ENCODE measurements at places on chromosomes 11 and 22. TPM values are rescaled to one million over a fixed set of nuclear protein-coding genes. Genes with fewer than 3 reads are reported as not detected.

DNA sequence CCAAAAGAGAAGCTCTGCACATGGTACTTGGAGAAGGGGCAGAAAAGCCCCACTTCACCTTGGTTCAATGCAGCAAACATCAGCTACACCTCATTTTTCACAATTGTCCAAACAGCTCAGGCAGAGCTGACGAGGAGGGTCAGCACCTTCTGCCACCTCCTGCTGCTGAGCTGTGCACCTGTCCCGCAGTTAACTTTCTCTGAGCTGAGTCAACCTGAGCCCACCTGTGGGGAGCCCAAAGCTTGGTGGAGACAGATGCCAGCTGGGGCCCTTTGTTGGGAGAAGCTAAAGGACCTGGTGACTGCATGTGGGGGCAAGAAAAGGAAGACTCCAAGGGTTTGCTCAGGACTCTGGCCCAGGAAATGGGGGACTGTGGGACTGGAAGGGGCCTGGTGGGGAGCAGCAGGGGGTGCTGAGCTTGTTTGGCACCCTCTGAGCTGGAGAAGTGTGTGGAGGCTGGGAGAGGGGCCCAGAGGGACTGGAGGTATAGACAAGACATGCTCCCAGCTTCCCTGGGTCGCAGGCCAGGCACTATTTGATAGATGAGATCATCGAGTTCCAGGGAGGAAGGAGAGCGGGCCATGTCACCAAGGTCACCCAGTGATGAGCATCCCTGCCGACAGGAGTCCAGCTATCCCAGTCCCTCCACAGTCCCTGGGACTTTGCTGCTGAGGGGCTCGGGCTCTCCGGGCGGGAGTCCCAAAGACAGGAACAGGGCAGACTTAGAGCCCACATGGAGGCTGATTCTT, 53.5 kb downstream of the KCNJ4 start:
- no peak for DNase-seq

GRCh38 chr11:117989351-117990102, 3.3 kb downstream of the IL10RA start:
- no peak for DNase-seq

- peak; percentile 89 for DNase-seq
Observed at GRCh38 chr11:107018902-107019493, 722 bp upstream of the GUCY1A2 start.

DNA sequence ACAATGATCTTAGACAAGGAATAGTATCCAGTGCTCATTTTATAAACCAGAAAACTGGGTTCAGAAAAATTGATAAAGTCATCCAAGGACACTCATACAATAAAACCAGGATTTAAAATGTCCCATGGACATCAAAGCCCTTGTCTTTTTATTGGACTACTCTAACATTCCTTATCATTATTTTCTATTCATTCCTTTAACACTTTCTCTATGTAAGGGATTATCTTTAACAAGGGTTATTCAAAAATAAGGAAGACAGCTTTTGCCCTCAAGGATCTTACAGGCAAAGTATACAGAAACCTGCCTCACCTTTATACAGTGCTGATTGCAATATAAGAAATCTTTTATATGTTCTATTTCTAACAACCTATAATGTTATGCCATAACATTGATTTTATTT, 790.8 kb downstream of the DLG2 start:
- no peak for DNase-seq

GRCh38 chr11:113311536-113311935, 2.8 kb upstream of the TTC12 start:
- no peak for DNase-seq

DNA sequence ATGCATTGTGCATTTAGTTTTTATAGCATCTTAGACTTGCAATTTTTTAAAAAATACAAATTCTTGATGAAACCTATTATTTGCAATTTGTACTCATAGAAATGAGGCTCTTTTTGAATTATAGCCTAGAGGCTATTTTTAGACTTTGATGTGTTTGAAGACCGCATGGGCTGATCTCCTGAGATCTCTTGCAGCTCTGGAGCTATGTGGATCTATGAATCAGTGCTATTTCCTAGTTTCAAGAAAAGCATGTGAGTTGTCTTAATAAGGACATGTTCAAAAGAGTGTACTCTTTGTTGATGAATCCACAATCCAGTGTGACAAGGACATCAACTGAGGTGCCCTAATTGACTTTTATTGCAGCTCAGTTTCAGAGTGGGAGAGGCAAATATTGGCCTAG, 620.5 kb downstream of the ETS1 start:
- DNase-seq = no peak

GRCh38 chr11:61701242-61701886, 21.2 kb downstream of the DAGLA start:
- no peak for DNase-seq

GRCh38 chr11:60937144-60937527, 12.9 kb downstream of the TMEM132A start:
- DNase-seq = no peak

GRCh38 chr11:102010776-102011494, 36.3 kb upstream of the CFAP300 start:
- DNase-seq = peak; percentile 93

DNA sequence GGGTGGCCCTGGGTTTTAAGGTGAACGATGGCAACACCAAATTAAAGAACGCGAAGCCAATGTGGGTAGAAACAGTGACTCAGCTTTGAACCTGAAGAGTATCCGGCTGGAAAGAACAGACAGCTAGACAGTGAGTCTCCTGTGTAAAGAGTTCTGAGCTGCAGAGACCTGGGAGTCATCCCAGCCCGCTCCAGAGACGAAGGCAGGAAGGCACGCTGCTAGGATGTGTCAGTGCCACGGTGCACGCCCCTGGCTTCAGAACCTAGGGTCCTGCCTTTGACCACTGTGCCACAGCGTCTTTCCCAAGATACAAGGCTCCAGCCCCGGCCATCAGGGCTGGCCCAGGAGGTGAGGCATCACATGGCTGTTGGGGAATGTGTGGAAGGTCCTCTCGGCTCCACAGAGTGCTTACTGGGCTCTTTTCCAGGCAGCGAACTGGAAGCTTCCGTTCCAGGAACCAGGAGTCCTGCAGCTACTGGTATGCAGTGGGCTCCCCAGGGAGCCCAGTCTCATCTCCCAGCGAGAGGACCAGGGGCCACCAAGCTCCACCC, 29.9 kb downstream of the LRFN4 start:
- no peak for DNase-seq

- DNase-seq = no peak
Observed at GRCh38 chr11:29317694-29318093, 699.1 kb downstream of the KCNA4 start.

GRCh38 chr11:7196396-7197146, 55.1 kb upstream of the SYT9 start:
- no peak for DNase-seq

- peak; percentile 48 for DNase-seq
Observed at GRCh38 chr22:35446365-35446764, 46.4 kb downstream of the MCM5 start.

- DNase-seq = no peak
Observed at GRCh38 chr11:87361891-87362290, 324.2 kb downstream of the TMEM135 start.

DNA sequence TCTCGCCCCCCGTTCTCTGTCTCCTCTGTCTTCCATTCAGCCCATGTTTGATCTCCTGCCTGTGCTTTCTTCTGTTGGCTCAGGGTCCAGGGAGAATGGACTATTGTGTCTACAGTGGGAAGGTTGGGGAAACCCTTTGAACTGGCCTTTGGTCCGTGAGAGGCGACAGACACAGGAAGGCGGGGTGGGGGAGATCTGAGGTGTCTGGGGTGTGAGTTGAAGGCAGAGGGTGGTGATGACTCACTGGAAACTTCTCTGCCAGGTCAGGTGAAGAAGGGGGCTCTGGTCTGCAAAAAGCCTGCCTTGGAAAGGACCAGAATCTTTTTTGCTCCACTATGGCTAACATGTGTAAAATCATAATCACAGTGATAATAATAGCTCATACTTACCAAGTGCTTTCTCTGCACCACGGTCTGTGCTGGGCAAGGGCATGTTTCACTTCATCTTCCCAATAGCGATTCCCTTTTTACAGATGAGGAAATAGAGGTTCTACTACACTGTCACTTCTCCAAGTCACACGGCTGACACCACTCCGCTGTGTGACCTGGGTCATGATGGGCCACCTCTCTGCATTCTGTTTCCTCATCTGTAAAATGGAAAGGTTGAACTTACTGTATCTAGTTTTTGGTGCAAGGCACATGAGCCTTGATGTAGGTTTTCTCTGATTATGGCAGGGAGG, 99.8 kb upstream of the ALX4 start:
- DNase-seq = no peak

- no peak for DNase-seq
Observed at GRCh38 chr11:62708793-62709192, 1.3 kb downstream of the GNG3 start.

DNA sequence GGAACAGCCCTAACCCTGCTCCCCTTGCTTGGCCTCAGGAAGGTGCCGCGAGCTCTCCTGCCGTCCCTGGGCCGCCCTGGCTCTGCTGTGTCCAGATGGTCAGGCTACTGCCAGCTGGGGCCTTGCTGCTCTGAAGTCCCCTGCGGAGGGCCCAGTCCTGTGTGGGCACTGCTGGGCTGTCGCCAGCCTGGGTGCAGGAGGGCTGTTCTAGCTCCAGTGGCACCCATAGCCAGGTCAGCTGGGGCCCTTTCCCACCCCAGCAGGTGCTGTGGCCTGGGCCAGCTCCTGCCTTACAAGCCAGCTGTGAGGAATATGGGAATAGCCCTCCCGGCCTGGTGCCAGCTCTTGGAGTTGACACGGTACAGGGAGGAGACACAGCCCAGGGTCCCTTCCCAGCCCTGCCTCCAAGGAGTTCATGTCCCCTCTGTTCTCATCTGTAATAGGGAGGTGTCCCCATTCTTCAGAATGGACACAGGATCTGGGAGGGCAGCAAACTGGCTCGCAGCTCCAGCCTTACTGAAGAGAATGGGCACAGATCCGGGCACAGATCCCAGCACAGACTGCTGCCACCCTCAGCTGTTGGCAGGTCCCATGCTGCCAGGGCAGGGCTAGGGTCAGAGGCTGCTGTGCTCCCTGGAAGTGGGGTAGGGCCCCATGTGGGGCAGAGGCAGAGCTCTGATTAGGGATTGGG, 3.9 kb downstream of the DERL3 start:
- no peak for DNase-seq

DNA sequence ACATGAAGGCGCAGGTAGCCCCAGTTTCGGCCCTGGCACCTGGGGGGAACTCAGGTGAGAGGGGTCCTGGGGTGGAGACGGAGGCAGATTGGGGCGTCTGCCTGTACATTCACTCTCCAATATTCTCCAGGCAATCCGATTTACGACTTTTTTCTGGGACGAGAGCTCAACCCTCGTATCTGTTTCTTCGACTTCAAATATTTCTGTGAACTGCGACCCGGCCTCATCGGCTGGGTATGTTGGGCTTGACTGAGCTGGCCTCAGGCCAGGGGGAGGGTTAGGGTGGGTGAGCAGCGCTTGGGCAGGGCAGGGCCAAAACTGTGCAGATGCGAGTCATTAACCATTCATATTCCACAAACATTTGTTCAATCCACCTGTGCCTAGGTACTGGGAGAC, 1.7 kb downstream of the TM7SF2 start:
- peak; percentile 57 for DNase-seq

DNA sequence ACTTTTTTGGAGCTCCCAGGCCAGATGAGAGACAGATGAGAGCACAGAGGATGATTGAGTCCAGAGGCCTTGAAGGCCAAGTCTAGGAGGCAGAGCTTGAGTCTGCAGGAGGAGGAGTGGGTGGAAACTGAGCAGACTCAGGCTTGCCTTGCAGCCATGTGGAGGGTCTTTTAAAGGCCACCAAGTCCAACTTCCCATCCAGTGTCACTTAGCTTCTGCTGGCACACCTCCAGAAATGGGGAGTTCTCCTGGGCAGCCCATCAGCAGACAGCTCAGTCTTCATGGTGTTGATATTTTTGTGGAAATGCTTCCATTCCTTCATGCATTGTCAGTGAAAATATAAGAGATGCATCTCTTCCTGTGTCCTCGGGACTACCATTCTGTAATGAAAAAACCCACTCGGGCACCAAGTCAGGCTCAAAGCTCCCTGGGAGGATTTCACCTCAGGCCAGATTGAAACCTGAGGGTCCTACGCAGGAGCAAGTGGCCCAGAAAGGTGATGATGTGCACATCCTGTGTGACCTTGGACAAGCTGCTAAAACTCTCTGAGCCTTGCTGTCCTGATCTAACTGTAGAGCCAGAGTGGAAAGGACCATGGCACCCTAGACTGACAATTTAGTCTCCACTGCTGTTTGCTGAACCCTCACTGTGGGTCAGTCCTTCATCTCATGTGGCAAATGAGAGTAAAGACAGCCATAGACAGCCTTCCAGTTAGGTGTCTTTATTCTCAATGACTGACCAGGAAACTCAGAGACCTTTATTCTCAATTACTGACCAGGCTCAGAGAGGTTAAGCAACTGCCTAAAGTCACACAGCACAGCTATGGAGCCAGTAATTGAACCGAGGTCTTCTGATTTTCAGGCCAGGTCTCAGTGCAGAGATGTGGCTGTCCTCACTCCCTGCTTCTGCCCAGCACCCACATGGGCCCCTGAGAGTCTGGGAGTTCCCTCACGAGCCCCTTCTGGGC, 2.9 kb upstream of the LRRC32 start:
- no peak for DNase-seq

DNA sequence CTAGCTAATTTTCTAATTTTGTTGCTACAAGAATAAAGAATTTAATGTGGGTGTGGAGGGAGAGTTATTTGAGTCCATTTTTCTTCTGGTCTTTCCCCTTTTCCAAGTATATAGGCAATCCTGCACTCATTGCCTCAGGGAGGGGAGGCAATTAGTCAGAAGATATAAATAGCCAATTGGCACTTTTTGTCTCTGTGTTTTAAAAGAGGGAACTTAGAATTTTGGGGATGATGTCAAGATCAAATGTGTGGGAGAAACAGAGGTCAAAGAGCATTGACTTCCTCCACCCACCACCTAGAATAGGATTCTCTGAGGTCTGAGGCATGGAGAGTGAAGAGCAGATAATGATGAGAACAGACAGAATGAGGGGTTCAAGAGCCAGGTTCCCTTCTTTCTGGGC, 120.3 kb upstream of the ZC3H12C start:
- no peak for DNase-seq

- DNase-seq = peak; percentile 38
Observed at GRCh38 chr11:86671531-86672006, 847 bp downstream of the ME3 start.

DNA sequence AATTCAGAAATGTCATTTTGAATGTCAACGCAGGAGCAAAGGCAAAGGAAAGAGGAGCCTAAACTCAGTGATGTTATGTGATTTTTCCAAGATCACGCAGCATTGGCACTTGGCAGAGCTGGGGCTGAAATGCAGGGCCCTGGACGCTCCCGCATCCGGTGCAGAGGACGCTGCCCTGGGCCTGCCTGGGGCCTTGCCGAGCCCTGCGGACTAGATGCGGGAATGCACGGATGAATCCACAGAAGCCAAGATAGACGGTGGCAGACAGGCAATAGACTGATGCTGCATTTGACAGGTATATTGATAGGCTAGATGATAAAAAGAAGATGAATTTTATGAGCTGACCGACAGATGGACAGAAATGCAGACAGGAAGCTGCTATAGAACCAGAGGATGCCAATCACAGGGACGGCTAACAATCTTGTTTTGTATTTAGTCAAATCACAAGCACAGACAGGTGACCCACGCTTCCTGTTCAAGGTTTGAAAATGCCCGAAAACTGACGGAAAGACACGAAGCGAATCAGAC, 696 bp upstream of the MARK2 start:
- DNase-seq = no peak

GRCh38 chr22:39897841-39898240, 3.0 kb upstream of the GRAP2 start:
- DNase-seq = no peak

RTN4R gene
- 1.4 TPM for total RNA-seq

SPDYC gene
- total RNA-seq = not detected

SCGB1C1 gene
- total RNA-seq = not detected

TMEM126A gene
- 20.2 TPM for total RNA-seq

CD6 gene
- total RNA-seq = 0.24 TPM

IFITM10 gene
- total RNA-seq = not detected

MAPK8IP1 gene
- 7.7 TPM for total RNA-seq

ZNF215 gene
- total RNA-seq = 13.7 TPM

PLAAT2 gene
- not detected for total RNA-seq

SAA4 gene
- not detected for total RNA-seq

Data from umbilical cord (tissue), 2 donors.